Pons (tissue), 1 donor: ENCODE measurements at places on chromosomes 16 and 17.

- no peak for DNase-seq
Observed at GRCh38 chr16:1143761-1144450, 9.0 kb upstream of the CACNA1H start.

DNA sequence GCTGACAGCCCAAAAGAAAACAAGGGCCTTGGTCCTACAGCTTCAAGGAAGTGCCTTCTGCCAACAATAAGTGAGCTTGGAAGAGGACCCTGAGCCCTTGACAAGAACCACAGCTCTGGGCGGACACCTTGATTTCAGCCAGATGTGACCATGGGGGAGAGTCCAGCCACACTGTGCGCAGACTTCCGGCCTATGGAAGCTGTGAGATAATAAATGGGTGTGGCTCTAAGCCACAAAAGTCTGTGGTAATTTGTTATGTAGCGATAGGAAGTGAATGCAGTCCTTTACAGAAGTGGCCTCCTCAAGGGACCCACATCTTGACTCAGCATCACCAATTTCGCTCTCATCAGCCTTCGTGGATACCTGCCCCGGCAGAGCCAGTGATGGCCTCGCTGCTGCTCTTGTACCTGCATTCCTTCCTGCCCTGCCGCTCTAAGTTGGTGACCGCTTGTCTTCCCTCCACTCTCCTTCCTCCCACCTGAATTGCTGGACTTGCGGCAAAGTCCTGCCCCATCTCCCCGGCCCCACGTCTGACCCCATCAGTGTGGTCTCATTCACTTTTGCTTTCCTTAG is 29.3 kb downstream of the PRSS54 start:
- DNase-seq = no peak

GRCh38 chr17:39599004-39599664 is 8.6 kb downstream of the NEUROD2 start:
- DNase-seq = no peak

DNA sequence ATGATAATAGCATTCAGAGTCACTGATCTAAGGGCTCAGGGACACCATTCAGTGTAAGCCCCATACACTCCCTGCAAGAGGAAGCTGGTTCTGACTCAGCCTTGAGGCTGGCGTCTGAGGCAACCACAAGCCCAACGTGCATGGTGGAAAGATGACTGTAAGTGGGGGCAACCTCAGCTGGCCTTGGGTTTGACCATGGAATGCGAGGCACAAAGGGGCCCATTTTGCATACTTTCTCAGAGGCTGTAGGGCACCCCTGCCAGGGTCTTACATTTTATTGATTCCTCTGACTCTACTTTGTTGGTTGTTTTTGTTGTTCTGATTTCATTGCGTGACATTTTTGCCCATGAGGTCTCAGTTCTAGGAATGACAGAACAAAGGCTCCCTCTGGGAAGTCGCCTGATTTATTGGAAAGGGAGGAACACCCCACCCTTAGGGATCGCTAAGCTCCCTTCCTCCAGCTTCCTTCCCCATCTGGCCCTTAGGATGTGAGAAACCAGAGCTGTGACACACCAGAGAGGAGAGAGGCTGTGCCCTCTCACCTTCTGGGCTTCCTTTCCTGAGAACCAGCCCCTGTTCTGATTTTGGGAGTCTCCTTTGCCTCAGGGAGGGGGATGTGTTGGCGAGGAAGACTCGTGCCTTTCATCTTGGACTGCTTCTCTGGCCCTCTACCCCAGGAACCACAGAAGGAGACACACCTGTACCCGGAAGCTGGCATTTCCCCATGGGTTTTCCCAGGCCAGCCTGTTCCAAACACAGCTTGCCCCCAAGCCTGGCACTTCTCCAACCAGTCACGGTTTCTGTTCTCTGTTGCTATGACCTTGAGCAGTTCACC is 5.6 kb upstream of the CIITA start:
- no peak for DNase-seq

DNA sequence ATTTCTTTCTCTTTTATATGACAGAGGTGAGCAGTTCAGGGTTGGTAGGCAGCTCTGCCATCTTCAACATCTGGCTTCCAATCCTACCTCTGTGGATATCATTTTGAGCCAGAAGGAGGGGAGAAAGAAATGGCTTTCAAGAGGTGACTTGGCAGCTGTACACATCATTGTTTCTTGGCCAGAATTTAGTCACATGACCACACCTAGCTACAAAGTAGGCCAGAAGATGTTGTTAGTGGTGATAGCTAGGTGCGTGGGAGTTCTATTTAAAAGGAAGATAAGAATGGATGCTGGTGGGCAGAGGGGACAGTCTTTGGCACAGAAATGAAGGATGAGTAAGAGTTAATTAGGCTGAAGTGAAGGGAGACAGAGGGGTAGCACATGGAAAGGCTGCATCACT is 29.2 kb upstream of the MPHOSPH6 start:
- DNase-seq = no peak

GRCh38 chr17:51508048-51508447 is 247.7 kb downstream of the UTP18 start:
- peak; percentile 76 for DNase-seq

DNA sequence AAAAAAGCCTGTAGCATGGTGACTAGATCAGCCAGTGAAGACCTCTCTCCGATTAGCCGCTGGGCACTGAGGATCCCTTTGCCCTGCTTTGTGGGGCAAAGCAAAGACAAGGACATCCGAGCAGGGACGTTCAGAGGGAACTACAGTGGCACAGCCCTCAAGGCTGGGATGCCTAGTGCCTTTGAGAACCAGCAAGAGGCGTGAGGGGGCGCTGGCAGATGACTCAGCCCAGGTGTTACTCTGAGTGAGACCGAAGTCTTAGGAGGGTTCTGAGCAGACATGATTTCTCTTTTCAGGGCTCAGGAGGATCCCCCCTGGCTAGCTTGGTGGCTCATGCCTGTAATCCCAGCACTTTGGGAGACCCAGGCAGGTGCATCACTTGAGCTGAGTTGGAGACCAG is 178.6 kb downstream of the CPPED1 start:
- DNase-seq = no peak

- no peak for DNase-seq
Observed at GRCh38 chr16:47999595-47999994, 156.2 kb downstream of the ABCC12 start.

GRCh38 chr17:58170622-58171021 is 3.8 kb downstream of the OR4D2 start:
- DNase-seq = no peak
